ENCODE measurements at places on chromosomes 4 and X.

- no peak for DNase-seq
These were observed 12.4 kb upstream of the PACRGL start for GRCh38 chr4:20687864-20688263.

DNA sequence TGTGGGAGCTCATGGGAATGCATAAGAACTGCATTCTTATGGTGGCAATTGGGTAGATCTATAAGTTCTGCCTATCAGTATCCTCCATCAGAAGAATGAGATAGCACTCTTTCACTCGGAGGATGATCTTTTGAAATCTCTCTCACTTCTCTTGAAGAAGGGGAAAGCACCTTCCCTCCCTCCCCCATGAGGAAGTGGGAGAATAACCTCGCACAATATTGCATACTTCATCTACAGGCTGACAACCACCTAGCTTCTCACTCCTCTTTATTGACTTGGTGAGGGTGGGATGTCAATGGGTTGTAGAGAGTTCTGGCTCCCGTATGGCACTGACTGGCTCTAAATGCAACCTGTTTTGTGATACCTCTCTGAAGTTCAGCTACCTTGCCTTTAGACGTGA, 146.7 kb upstream of the SPOCK3 start:
- no peak for DNase-seq

GRCh38 chrX:76427560-76428242, at the start of gene MAGEE1:
MAGEE1 (plus strand) TSS chrX:76427710; CDS start chrX:76427931, 221 bp downstream.
- DNase-seq = peak; percentile 26

DNA sequence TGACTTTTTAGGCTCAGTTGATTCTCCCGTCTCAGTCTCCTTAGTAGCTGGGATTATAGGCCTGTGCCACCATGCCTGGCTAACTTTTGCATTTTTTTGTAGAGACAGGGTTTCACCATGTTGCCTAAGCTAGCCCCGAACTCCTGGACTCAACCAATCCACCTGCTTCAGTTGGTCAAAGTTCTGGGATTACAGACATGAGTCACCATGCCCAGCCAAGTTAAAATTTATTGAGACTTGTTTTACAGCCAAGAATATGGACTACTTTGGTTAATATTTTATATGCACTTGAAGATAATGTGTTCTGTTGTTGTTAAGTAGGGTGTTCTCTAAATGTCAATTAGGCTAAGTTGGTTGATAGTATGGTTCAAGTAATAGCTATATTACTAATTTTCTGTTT, 58.7 kb downstream of the CYTL1 start:
- DNase-seq = no peak

DNA sequence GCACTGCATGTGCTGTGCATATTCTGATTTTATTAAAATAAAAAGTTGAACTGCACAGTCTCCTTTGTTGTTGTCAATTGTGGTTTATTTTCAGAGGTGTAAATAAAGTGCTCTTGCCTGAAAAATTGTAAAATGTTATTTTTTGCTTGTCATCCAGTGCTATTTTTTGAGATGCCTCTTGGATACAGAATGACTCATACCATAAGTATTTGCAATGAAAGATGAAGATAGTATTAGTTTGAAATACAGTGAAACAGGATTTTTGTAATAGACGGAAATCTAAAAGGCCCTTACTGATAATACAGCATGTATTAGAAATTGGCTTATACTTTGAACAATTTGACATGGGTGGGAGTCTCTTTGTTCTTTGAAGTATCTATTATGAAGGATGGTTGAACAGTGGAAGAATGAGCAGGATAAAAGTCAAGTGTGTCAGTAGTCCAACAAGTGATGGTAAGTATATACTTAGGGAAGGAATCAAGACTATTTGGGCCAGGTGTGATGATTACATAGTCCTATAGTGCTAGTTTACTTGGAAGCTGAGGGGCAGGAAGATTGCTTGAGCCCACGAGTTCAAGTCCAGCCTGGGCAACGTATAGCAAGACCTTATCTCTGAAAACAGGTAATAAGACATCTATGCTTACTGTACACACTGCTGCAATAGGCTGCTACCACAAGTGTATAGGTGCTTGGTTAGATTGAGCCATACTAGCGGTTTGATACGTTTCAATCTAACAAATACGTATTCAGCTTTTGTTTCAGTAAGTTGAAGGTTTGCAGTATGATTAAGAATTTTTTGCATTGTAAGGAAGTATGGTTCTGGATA, 16.4 kb downstream of the DDX3X start:
- no peak for DNase-seq

DNA sequence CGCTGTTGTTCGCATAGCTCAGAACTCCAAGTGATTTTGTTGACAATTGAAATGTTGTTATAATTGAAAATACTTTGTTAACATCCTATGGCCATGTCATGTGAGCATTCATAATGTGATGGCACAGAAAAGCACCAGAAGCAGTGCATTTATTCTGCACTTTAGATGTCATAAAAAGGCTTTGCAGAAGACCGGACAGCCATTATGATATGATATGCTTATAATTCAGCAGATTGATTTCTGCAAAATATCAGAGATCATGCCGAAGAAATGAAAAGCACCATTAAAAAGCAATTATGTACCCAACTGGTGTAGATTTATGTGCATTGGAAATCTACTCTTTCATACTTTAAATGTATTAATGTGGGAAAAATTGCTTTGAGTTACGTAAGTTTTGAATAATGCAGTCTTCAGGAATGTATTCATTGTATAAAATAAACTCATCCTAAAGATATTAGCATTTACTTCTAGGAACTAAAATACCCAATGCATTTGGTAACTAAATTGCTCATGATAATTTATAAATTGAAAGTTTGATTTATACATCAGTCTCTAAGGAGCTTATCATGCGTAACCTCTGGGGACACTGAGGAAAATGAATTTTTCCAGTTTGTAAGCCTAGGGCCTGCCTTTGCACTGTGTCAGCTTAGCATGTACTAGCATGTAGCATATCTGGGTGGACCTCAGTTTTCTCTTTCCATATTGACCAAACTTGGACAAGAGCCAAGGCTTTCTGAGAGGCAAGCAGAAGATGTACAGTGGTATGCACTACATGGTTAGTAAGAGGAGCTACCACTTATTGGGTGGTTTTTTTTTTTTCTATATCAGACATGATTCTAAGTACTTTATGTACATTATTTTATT, 43.6 kb downstream of the TLR10 start:
- DNase-seq = no peak

GRCh38 chr4:40552536-40552935, 77.1 kb downstream of the RBM47 start:
- DNase-seq = no peak

- DNase-seq = no peak
These were observed 73.9 kb downstream of the ARHGAP6 start for GRCh38 chrX:11591723-11592346.

DNA sequence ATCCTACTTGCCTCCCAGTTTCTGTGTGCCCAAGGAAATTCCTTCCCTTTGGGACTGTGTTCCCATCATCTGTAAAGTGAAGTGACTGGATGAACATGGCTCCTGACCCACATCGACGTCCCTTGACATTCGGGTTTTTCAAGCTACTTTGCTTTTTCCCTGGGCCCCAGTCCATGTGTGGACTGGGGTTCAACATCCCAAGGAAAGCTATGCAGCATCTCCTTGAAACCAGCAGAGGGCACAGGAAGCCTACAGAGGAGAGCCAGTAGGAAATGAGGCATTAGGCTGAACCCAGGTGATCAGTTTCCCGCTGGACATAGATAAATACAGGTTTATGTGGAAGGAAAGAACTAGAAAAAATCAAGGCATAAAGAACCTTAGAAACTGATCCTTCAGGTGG, 145.1 kb upstream of the ARHGEF9 start:
- DNase-seq = no peak

DNA sequence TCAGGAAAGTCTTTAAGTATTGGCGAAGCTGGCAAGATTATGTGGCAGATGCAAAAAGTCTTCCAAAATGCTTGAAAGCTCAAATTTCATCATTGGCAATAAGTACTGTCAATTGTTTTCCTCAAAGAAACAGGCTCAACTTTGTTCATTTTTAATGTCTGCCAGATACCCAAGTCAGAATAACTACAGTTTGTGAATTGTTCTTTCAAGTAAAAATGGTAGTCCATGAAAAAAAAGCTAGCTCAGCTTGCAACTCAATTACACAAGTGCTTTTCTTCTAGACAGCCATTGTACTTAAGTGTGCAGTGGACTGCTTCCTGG, 70.5 kb downstream of the AFF1 start:
- DNase-seq = peak; percentile 26

DNA sequence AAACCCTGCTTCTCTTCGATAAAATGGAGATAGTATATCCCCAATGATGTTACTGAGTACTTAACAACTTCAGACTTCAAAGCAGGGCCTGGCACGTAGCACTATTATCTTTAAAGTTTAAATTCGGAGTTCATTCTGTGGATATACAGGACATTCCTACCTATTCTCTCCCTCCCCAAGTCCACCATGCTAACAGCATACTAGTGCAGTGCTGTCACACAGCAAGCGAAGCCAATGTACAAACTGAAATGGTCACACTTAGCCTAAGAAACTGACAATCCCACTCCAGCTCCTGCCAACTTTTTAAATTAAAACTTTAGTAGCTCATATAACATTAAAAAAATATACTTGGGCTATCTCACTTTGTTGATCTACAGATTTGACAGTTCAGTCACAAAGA, 1.2 kb upstream of the DNAJB14 start:
- DNase-seq = no peak

- no peak for DNase-seq
These were observed 71.5 kb downstream of the ACOX3 start for GRCh38 chr4:8368998-8369397.

DNA sequence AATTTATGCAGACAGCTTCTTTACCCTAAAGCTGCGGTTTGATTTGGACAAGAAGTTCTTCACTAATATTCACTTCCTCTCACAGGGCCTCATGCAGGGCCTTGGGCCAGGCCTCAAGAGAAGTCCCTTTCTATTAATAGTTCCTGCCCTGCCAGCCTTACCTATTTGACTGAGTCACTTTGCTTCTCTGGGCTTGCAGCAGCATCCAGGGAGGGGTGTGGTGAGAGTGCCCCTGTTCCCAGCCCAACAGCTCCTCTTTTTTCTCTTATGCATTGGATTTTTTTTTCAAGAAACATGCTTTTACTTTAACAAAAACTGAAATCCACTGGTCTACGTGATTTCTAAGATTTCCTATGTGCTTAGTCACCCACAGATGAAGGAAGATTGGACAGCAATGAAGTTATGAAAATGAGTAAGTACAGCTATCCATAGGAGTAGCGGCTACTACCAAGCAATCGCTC, 26.7 kb downstream of the FAM156B start:
- DNase-seq = no peak

DNA sequence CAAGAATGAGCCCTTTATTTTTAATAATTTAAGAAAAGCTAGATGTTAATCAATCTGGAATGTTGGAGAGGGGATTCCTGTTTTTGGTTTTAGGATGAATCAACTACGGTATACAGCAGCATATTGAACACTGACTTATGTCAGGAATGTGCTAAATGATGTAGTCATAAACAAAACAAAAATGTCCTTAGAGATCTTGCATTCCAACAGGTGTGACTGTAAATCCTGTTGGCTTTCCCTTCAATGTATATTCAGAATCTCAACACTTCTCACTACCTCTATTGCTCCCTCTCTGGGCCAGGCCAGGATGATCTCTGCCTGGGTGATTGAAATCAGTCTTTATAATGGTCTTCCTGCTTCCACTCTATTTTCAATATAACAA, 37.8 kb upstream of the BDH2 start:
- DNase-seq = no peak

DNA sequence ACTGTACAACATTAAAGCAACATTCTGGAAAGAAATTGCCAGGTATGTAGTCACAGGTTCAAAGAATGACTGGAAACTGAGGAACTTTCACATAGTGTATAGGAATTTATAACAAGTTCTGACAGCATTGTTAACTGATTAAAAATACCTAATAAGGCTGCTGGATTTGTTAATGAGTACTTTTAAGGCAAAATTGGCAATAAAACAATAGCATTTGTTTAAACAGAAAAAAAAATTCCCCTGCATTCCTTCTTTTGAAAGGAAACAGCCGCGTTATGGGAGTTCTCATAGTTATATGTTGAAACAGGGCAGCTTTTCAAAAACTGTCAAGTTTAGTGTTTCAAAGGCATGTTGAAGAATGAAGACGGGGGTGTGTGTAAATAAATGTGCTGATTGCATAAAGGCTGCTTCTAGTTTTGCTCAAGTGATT, 282.5 kb upstream of the FAT1 start:
- DNase-seq = no peak

- no peak for DNase-seq
These were observed 614.0 kb downstream of the STIM2 start for GRCh38 chr4:27474691-27475090.

DNA sequence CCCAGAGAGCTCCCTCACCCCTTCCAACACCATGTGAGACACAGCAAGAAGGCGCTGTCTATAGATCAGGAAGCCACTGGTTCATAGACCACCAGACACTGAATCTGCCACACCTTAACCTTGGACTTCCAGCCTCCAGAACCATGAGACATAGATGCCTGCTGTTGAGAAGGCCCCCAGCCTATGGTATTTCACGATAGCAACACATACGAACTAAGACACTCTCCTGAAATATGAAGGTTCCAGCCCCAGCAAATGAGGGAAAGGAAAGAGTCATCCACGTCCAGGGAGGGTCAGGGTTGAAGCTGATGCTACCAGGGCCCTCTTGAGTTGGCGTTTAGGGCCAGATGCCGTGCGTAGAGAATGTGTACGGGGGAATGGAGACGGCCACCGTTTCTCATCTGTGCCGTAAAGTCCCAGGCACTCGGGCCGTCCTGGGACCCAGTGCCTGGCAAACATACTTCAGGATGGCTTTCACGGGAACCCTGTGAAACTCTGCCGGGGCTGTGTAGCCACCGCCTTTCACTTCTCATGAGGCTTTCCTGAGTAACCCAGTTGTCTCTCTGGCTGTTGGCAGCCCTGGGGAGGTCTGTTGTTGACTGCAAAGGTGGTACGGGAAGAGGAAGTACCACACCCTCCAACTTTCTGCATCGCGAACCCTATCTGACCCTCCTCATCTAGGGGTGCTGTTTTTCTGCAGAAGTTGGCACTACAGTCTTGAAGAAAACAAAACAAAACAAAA, 17.7 kb upstream of the P2RY8 start:
- no peak for DNase-seq

DNA sequence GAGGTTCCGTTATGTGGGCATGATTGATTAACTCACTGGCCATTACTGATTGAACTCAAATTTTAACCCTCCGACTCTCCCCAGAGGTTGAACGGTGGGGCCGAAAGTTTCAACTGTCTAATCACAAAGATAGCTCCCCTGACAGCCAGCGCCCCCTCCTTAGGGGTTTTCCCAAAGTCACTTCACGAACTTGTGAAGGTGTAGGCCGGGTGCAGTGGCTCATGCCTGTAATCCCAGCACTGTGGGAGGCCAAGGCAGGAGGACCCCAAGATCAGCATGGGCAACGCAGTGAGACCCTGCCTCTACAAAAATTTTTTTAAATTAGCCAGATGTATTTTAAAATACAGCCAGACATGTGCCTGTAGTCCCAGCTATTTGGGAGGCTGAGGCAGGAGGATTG, 39.8 kb upstream of the RBM47 start:
- DNase-seq = no peak

- DNase-seq = no peak
These were observed 138.6 kb upstream of the SMARCAD1 start for GRCh38 chr4:94068753-94069719.
